Kasumi-1 (cell line): ENCODE measurements at places on chromosomes 1 and 21.
A peak's percentile ranks its signal among the peaks of the same experiment; 100 is the strongest.

DNA sequence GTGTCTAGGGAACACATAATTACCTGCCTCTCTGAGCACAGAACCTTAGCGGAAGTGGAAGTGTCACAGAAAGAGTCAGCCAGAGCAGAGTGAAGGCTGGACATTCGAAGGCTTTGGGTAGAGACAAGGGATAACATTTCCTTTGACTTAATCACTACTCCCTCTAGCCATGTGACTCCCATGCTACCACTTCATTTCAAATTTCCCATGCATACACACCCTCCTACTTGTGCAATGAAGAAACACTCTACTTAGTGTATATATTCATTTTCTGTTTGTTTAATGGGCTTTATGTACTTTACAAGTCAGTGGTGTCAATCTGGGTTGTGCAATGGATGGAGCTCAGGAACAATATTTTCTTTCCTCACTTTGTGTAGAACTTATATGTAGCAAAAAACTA is 6.9 kb downstream of the ANKRD35 start:
- no peak for DNase-seq

DNA sequence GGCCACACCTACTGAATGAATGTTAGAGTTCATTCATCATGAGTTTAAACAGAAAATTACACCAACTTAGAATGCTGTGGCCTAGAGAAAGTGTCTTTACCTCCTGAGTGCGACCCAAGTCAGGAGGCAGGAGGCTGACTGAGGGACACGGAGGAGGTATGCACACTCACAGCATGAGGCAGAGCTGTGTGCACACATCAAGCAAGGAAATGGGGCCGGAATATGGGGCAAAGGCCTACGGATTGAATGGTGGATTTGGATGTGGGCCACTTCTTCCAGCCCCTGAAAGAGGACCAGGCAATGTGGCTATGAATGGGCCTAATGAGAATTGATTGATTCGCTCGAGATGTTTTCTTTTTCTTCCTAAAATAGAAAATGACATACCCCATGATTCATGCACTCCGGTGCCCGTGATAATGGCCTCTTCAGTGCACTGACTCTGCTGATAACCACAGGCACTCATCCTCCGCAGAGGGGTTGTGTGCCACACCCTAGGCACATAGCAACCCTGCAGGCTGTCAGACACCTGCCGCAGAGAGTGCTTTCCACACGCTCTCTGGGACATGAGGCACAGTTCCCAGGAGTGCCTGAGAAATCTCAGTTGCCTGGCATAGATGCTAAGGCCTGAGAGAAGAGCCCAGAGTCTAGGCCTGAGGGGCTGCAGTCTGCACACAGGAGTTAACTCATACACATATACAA is 155.5 kb downstream of the GLUL start:
- DNase-seq: no peak

DNA sequence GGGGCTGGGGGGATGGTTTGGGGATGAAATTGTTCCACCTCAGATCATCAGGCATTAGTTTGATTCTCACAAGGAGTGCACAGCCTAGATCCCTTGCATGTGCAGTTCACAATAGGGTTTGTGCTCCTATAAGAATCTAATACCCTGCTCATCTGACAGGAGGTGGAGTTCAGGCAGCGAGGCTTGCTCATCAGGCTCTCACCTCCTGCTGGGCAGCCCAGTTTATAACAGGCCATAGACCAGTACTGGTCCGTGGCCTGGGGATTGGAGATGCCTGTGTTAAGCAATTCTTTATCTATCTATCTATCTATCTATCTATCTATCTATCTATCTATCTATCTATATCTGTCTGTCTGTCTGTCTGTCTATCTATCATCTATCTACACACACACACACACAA is 525.3 kb upstream of the DAB1 start:
- DNase-seq: no peak

- no peak for DNase-seq
Observed at GRCh38 chr1:68808351-68808750, 311.5 kb upstream of the DEPDC1 start.

- peak; percentile 86 for DNase-seq
Observed at GRCh38 chr1:20696397-20697333, 21.1 kb downstream of the KIF17 start.

GRCh38 chr1:182484067-182484466 is 34.1 kb downstream of the RGSL1 start:
- no peak for DNase-seq

DNA sequence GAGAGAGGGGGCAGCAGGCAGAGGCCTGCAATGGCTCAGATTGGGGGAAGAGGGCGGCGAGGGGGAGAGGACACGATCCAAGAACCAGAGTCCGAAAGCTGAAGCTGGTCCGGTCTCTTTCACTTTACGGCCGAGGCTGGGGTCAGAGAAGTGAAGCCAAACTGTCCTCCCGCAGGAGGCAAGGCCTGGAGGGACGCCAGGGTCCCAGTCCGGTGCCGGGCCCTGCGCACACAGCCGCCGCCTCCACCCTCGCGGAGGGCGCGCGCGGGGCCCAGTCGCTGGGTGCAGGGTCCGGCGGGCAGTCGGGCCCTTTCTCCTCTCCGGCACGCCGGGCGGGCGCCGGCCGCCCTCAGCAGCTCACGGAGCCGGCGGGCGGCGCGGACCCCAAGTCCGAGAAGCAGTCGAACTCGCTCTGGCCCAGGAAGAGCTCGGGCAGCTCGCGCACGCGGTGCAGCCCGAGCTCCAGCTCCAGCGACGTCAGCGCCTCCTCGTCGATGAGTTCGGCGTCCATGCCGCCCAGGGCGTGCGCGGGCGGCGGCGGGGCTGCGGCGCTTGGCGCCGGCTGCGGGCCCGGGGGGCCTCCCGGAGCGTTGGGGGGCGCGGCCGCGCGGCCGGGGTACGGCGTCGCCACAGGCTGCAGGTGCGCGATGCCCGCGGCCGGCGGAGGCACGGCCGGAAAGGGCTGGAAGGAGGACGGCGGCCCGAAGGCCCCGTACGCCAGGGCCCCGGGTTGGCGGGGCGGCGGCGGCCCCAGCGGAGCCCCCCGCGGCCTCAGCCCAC is 749 bp downstream of the CITED4 start:
- DNase-seq: no peak
